Dermis microvascular lymphatic vessel endothelial cell (primary cell): ENCODE measurements at places on chromosomes 5 and 9. TPM values are rescaled to one million over a fixed set of nuclear protein-coding genes. Genes with fewer than 3 reads are reported as not detected.

Gene SUSD1
- total RNA-seq: 35.4 and 35.9 TPM in 2 replicates

Gene PDGFRB
- total RNA-seq: 5.0 and 14.3 TPM in 2 replicates

Gene ZNF883
- total RNA-seq: 0.13 and 0.38 TPM in 2 replicates

Gene SEMA4D
- total RNA-seq: 2.3 and 4.9 TPM in 2 replicates

Gene SPATA9
- 0.13 TPM in 1 of 2 replicates, not detected in the other for total RNA-seq

Gene SPATA31C1
- total RNA-seq: not detected in 2 replicates

Gene SPOCK1
- 1.0 and 1.3 TPM in 2 replicates for total RNA-seq
